ENCODE measurements at places on chromosomes 1 and 21.

- no peak for DNase-seq
Measured at GRCh38 chr21:45246386-45247320, 41.0 kb downstream of the POFUT2 start.

GRCh38 chr1:116203181-116203723, 92.1 kb downstream of the MAB21L3 start:
- DNase-seq = no peak

DNA sequence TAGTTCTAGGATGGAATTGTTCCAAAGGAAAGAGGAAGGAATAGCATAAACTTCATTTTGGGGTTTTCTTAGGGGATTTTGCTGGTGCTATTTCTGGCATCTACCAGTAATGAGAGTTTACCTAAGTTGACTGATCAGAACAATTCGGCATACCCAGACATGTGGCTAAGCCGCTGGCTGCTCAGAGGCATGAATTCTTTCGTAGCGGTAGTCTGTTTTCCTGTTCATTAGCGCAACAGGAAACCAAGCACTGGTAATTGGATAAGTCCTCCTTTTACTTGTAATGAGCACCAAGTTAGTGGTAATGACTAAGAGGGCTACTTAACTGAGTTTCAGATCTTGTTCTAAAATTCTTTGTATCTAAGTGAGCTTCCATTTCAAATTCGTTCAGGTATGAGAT, 38.6 kb downstream of the C21orf91 start:
- DNase-seq = no peak

GRCh38 chr1:202462342-202463076, 114.0 kb downstream of the PPP1R12B start:
- DNase-seq = no peak

Data from stimulated activated CD8-positive, alpha-beta memory T cell treated with anti-CD3 and anti-CD28 coated beads, Interleukin-4, amount 100 ng/mL, for 48 hours (primary cell).